ENCODE measurements at places on chromosomes 7 and 10.
A peak's percentile ranks its signal among the peaks of the same experiment; 100 is the strongest.

GRCh38 chr10:24444337-24444736 is 235.4 kb downstream of the KIAA1217 start:
- DNase-seq: no peak

DNA sequence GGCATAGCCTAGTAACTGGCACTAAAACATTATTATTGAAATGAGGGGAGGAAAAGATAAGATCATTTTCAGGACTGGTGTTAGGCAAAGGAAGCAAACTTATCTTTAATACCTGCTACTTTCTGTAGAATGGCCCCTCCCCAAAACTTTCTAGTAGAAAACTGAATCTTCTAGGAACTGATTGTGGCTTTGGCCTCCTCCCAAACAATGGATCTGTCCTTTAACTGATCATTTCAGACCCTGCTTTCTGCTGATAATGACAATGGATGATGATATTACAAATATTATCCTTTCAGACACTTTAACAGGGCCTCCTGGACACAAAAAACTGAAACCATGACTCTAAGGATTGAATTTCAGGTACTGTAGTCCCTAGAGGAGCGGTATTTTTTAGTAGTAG is 55.1 kb downstream of the EZH2 start:
- DNase-seq: no peak

- DNase-seq: peak; percentile 59
Measured at GRCh38 chr10:30392564-30392990, 41.4 kb upstream of the MAP3K8 start.

GRCh38 chr10:21473541-21473940 is 51.9 kb downstream of the SKIDA1 start:
- no peak for DNase-seq

DNA sequence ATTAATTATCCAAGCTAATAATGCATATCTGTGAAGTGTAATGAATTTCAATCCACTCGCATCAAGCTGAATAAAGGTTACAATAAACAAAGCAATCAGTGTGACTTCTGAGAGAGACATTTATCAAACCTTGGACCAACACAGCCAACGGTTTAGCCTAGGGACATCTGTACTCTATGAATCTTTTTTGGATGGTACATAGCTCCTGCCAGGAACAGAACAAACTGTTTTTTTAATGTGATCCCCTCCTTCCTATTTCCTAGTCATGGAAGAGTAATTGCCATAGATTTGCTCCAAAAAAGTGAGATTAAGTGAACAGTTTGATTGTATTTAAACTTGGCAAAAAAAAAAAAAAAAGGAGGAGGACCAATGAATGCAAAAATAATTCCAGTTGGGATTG is 11.2 kb upstream of the NRCAM start:
- DNase-seq: no peak

- DNase-seq: no peak
Measured at GRCh38 chr7:139159900-139160675, 50.6 kb upstream of the ZC3HAV1 start.

- peak; percentile 13 for DNase-seq
Measured at GRCh38 chr7:151705636-151706276, 171.2 kb downstream of the PRKAG2 start.

- DNase-seq: no peak
Measured at GRCh38 chr7:144384071-144384470, 19.4 kb downstream of the NOBOX start.

DNA sequence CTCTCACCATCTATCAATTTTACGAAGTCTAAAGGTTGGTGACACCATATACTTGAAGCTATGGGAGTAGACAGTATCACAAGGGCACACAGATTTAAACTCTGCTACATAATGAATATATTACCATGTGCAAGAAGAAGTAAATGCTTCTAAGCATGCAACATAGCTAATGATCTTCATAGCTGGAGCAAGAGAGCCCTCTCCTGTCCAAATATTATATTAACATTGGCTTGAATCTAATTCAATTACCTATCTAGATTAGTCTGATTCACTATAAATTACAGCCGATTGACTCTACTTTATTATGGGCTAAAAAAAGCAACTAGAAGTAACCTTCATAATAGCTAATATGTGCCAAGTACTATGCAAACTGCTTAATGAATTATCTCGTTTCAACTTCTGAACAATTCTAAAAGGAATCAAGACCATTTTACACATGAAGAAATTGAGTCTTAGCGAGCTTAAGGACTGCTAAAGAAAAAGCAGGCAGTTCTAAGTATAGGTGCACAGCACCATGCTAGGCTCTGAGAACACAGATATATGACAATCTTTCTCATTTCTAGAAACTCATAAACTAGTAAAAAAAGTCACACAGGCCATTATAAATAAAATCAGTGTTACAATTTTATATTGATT is 21.9 kb downstream of the FRA10AC1 start:
- DNase-seq: no peak
